ENCODE measurements at places on chromosomes 1 and 21.

- no peak for DNase-seq
Observed at GRCh38 chr21:34073749-34074282, 438 bp downstream of the MRPS6 start.

GRCh38 chr1:228312136-228312764, 94.4 kb downstream of the TRIM11 start:
- no peak for DNase-seq

DNA sequence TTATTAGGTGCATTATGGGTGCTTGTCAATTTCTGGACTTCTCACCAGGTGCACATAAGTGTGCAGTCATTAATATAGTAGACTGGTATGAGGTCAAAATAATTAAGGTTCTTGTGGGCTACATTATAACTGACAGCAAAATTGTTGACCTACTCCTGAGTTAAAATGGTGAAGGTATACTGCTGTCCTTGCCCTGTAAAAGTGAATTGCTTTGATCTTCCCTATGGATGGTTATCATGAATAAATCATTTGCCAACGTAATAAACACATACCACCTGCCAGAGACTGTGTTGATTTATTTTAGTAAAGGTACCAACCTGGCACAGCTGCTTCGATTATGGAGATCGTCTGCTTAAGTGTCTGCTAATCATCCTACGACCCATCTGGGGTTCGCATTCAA, 201.6 kb upstream of the KCNK2 start:
- DNase-seq: no peak

- DNase-seq: no peak
Observed at GRCh38 chr1:28927648-28928313, 13.4 kb downstream of the EPB41 start.

DNA sequence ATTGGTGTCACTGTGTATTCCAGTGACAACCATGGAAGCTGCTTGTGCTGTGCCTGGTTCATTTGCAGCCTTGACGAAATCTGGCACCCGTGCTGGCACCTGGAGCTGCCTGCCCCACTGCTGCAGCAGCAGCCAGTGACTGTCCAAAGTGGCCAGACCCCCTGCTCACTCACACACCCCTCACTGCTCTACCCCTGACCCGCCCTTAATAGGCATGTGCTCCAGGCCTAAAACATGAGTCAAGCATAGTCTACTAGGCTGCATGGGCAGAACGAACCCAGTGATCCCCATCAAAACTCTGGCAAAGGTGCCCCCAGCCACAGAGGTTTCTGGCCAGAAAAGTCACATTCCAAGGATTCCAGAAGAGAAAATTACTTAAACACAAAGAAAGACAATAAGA, 7.7 kb downstream of the PRAMEF1 start:
- no peak for DNase-seq

- DNase-seq: no peak
Observed at GRCh38 chr1:229153955-229154548, 116.9 kb upstream of the RAB4A start.

DNA sequence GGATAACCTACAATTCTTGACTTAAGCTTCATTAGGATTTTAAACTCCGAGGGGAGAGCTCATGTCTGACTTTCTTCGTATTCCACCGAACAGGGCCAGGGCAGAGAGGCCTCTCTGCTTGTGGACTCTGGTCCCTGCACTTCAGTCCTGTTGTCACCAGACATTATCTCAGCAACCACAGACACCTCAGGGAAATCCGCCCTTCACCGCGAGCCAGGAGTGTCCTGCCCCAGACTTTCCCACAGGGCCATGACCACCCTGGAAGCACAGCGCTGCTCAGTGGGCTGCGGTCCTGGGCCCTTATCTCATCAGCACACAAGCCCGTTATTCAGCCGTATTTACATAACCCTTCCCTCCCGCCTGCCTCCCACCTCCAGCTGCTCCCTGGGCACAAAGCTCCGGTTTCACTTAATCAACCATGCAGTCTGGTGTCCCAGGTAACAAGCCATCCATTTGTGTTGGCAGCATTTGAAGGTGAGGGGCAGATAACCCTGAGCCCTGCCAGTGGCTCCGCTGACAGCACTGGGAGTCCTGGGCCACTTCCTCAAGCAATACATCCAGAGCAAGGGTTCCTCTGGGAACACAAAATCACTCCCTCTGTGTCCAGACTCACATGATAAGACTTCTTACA, 122.8 kb upstream of the RAB4A start:
- DNase-seq: no peak

DNA sequence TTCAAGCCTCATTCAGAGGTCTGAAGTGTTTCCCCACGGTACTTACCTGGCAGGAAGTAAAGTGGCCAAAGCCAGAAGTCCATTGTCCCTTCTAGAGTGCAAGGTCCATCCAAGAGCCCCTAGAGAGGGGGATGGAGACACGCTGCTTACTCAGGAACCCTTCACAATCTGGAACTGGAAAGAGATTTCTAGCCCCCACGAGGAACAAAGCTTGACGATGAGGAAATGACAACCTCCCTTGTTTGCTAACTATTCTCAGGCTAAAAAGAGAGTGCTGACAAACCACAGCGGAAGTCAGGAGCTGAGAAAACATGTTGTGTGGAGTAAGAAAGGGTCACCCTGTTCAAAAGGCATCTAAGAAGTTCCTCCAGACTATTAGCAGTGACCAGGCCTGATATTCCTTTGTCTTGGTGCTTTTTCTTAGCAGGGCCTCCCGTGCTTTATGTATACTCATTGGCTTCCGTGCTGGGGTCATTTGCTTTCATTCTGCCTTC, at the start of gene FCMR:
Gene FCMR (minus strand): TSS at position 170 of the 494 bp plus-strand sequence. CDS start 87 bp downstream, at position 83.
- DNase-seq: no peak

DNA sequence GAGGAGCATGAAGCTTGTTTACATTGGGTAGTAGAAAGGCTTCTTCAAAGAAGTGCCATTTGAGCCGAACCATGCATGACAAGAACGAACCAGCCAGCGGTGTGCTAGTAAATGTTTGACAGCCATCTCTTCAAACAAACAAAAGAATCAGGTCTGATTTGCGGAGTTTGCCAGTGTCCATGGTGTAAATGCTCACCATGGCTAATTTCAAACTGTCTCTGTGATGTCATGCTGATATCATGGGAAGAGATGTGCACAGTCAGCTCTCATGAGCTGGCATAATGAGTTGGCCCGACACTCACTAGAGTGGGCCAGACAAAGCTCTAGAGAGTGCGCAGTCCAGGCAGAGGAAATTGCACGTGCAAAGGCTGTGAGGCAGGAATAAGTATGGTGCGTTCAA, 101.1 kb downstream of the KAZN start:
- DNase-seq: no peak

GRCh38 chr1:108043707-108044106, 78.7 kb upstream of the VAV3 start:
- DNase-seq: no peak

DNA sequence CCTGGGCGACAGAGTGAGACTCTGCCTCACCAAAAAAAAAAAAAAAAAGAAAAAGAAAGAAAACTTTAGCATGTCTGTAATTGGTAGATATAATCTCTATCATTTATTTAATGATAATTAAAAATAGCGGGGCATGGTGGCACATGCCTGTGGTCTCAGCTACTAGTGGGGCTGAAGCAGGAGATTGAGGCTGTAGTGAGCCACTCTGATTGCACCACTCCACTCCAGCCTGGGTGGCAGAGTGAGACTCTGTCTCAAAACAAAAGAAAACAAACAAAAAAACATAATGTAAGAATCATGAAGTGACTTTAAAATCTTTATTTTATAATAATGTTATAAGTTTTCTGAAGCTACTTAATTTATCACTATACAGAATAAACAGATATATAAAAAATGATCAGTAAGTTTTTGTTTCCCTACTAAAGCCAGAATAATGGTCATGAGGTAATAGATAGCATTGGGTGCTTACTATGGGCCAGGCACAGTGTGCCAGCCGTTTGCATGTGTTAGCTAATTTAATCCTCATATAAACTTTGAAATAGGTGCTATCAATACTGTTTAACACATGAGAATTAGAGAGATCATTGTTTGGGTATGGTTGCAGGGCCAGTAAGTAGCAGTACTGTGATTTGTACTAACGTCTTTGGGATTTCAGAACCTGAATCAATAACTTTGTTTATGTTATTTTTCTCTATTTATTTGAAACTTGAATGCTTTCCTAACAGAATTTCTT, 23.8 kb downstream of the CLIC4 start:
- DNase-seq: no peak

DNA sequence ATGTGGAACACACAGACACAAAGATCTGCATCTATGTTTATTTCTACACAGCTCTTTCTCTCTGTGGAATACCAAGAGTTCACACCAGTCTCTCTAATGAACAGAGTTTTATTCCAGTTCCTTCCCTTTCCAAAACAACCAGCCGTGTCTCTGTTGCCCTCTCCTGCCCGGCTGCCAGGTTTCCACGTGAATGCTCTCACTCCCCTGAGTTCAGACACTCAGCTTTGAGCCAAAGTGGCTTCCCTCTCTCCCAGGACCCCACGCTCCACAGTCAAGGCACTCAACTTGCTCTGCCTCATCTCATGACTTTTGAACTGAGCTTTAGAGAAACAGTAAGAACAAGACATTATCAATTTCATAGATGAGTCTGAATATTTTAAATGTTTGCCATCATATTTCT, 488.9 kb downstream of the SMYD3 start:
- no peak for DNase-seq

DNA sequence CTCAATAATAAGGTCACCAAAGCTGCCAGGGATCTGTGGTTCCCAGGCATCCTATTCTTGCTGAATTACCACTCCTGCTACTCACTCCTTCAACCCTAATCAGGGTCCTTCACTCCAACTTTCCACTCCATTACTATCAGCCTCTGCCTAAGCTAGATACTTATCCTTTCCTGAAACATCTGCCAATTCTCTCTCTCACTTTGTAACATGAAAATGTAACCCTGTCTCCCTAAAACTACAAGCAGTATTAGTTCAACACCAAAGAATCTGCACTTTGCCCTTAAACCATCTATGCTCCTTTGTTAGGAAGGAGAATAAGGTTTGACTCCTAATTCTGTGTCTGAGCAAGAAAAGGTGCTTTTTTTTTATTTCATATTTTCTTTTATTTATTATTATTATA, 15.5 kb upstream of the CXADR start:
- no peak for DNase-seq

GRCh38 chr1:193658081-193658480, 471.7 kb upstream of the B3GALT2 start:
- DNase-seq: no peak

GRCh38 chr1:26799479-26800142, 11.9 kb downstream of the PIGV start:
- DNase-seq: no peak

GRCh38 chr1:205211169-205211838, at the start of gene DSTYK:
Gene DSTYK, minus strand, starts transcription at chr1:205211702. Its CDS starts 167 bp downstream, at chr1:205211535.
- peak; percentile 78 for DNase-seq

DNA sequence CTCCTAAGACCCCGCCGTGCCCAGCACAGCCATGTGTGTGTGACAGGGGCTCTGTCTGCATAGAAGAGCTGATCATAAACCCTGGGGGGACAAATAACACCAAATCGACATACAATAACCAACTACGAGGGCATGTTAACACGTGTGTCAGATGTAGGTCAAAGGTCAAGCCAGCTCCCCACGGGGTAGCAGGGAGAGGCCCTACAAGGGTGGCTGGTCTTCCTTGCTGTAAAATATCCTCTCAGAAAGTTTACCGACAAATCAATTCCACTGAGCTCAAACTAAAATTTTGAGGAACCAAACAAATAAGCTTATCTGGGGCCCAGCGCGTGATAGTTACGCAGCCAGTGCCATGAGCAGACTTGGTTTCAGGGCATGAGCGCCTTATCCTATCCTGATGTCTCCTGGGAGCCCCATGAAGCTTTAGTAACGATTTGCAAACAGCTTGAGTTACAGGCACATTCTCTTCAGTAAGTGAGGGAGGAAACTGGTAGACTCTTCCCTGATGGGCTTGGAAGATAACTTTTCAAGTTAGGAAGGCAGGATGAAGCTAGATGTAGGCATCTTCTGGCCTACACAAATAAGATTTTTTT, 2.7 kb upstream of the TMPRSS3 start:
- DNase-seq: no peak

DNA sequence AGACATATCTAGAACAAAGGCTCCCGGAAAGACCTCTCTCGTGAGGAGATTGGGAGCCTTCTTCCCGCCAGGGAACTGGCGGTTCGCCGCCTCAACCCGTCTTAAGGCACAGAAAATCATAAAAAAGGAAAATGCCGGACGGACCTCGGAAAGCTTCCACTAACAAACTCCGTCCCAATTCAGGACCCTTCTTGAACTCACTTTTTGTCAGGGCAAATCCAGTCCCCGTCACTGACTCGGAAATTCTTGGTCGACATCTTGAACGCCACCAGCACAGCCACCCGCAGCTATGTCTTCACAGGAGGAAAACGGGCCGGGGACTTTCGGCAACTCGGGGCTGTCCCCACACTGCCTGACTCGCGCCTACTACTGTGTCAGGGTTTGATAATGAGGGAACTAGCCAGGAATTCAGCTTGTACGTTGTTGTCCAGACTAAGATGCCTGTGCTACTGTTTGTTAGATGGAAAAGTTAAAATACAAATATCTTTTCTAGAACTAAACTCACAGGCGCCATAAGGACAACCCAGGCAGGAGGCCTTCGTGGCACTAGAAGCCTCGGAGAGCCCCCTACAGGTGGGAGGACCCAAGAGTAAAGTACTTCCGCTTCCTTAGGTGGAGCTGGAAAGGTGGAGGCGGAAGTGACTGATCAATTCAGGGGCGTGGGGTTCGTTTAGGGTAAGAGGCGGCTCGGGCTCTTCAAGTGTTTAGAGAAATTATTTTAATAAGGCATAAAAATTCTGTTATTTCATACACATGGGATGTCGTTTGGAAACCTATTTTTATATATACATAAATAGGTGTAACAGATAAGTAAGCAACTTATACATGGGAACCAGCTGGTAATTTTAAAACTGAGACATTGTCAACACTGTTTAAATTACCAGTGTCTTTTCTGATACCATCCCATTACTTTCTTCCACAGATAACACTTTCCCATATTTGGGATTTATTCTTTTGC, at the start of gene ZRANB2:
Gene ZRANB2 (minus strand): TSS at position 297 of the 958 bp plus-strand sequence. CDS start 40 bp downstream, at position 257.
- DNase-seq: peak; percentile 77

DNA sequence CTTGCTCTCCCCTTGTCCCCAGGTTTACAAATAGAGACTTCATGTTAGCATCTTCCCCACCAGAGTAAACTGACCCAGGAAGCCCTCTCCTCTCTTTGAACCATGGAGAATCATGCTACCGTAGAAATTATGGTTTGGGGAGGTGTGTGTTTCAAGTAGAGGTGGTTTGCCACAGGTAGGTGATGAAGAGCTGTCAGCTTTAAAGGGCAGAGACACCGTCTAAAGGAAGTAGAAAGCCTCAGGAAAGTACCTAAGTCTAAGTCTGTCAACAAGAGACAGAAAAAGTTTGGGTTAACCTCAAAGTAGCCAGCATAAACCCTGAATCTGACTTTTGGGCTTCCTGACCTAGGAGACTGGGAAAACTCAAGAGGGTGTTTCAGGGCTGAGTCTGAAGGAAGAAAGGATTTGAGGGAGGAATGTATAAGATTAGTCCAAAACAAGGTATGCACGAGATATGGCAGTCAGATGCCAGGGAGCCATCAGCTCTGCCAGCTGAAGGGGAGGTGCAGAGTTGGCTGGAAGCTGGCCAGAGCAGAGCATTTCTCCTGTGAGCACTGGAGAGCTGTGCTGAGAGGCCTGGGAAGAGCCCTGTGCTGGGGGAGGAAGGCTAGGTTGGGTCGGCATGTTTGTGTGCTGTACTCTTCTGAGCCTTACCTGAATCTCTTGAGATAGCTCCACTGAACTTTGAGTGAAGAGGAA, 14.3 kb downstream of the ADAMTSL4 start:
- DNase-seq: no peak

GRCh38 chr1:48251821-48252220, 29.3 kb downstream of the SLC5A9 start:
- DNase-seq: no peak

GRCh38 chr1:184956999-184957700, 17.2 kb downstream of the NIBAN1 start:
- DNase-seq: no peak

GRCh38 chr1:58446368-58446767, 100.2 kb downstream of the OMA1 start:
- no peak for DNase-seq
